LoVo (cell line): ENCODE measurements at places on chromosomes 1 and 21.
A peak's percentile ranks its signal among the peaks of the same experiment; 100 is the strongest.

DNA sequence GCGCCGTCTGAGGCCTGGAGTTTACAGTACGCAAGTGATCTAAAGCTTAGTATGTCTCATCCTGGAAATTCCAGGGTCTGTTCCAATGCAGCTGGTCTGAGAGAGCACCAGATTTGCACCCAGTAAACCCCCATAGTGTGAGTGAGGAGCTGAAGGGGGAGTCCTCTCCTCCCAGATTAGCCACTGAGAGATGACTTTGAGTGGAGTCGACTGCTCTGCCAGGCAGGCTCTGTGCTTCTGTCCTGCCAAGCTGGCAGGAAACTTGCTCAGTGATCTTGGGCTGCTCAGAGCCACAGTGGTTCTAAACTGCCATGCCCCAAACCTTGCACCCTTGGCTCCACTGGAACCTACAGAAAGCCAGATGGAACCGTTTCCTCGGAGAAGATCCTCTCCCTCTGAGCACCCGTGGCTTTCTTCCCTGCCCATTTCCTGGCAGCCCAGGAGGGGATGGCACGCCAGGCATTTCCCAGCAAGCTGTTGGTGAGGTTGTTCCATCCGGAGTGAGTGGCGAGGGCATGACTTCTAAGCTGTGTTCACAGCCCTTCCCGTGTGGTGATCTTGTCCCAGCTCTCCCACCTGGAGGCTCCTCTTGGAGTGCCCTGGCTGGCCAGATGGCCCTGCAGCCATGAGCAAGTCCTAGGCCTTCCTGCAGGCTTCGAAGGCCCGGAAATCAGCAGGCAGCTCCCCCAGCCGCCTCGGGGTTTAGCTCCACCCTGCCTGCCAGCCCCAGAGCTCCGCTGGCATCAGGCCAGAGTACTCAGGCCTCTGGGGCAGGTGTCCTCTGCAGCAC is 125.9 kb upstream of the VAMP3 start:
- no peak for DNase-seq

GRCh38 chr21:41786509-41786987 is 19.7 kb upstream of the RIPK4 start:
- DNase-seq = peak; percentile 79

- no peak for DNase-seq
These were observed 68.0 kb upstream of the AKT3 start for GRCh38 chr1:243917863-243918565.

DNA sequence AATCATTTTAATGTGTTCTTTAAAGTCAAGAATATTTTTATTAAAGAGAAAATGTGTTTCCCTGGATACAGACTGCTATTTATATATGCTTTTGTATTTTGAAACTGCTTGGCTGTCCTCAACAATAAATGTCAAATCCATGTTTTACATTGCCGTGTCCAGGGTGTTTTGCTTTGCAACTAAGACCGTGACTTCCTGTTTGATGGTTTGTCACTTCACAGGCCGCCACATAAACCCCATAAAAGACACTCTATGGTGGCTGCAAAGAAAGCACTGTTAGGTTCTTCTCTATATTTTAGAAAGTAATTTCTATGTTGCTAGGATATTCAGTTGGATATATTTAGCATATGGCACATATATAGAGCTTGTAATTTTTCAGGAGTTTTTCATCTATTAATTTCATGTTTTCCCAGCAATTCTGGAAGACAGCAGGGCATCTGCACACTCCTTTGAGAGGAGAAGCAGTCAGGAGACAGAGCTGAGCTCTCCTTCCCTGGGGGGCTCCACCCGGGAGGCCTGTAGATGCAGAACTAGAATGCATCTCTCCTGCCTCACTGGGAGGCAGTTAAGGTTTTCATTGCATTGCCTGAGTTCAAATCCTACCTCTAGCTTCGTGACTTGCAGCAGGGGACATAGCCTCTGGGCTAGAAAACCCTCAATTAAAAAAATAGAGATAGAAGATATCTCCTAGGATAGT is 33.1 kb downstream of the PRDM2 start:
- DNase-seq = no peak

DNA sequence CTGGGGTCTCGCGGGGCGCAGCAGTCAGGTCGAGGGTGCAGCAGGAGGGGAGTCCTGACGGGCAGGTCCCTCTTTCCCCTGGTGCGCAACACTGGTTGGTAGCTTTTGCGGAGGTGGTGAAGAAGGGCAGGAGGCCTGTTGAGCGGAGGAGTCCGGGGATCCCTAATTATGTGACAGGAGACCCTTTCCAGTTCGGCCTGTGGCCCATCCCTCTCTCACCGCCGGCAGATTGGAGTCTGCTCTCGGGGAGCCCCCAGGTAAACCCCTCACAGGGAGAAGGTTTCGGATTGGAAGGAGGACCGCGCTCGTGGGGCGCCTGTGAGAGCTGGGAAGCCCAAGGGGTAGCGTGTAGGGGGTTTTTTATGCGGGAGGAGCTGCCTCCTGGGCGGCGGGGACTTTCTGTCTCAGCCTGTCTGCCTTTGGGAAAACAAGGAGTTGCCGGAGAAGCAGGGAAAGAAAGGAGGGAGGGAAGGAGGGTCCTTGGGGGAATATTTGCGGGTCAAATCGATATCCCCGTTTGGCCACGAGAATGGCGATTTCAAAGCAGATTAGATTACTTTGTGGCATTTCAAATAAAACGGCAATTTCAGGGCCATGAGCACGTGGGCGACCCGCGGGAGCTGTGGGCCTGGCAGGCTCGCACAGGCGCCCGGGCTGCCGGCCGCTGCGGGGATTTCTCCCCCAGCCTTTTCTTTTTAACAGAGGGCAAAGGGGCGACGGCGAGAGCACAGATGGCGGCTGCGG is 9.5 kb downstream of the SIM2 start:
- no peak for DNase-seq

GRCh38 chr21:45894450-45894825 is 87.1 kb upstream of the COL6A1 start:
- DNase-seq = no peak

GRCh38 chr1:228035844-228036243 is 29.0 kb downstream of the WNT3A start:
- DNase-seq = no peak

DNA sequence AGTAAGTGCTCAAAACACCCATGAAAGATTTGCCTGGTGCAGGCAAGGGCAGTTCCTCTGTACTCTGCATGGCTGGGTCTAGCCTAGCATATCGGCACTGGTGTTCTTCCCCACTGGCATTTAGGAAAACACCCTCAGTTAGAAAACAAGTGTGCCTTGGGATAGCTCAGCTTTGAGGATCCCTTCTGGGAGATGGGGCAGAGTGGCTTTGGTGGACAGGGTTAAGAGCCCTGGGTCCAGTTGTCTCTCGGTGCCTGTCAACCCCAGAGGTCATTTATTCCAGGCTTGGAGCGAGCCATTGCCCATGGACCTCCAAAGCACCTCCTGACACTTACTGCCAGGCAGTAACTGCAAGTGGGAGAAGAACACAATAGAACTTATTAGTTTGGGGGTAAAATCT is 80.8 kb upstream of the DIRAS3 start:
- no peak for DNase-seq

GRCh38 chr21:43864962-43865539 is at the start of gene AGPAT3:
AGPAT3 (plus strand) TSS chr21:43865223; CDS start chr21:43959682, 94,459 bp downstream.
- peak; percentile 8 for DNase-seq

- DNase-seq = no peak
These were observed 78.6 kb downstream of the IVNS1ABP start for GRCh38 chr1:185238447-185238846.

DNA sequence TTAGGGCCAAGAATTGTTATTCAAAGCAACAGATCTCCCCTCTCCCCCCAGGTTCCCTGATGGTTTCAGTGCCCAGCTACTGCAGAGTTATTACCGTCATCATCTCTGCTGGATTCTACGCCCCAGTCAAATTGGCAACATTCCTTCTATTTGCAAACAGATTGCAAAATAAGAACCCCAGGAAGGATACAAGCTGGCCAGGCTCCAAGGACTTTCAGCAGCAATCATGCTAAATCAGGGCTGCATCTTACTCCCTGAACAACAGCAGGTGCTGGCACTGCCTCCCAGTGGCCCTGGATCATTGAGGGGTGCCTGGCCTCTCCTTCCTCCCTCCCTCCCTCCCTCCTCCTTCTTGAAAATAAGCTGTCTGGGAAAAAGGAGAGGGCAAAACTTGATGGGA is 521.6 kb upstream of the BEND5 start:
- DNase-seq = no peak

DNA sequence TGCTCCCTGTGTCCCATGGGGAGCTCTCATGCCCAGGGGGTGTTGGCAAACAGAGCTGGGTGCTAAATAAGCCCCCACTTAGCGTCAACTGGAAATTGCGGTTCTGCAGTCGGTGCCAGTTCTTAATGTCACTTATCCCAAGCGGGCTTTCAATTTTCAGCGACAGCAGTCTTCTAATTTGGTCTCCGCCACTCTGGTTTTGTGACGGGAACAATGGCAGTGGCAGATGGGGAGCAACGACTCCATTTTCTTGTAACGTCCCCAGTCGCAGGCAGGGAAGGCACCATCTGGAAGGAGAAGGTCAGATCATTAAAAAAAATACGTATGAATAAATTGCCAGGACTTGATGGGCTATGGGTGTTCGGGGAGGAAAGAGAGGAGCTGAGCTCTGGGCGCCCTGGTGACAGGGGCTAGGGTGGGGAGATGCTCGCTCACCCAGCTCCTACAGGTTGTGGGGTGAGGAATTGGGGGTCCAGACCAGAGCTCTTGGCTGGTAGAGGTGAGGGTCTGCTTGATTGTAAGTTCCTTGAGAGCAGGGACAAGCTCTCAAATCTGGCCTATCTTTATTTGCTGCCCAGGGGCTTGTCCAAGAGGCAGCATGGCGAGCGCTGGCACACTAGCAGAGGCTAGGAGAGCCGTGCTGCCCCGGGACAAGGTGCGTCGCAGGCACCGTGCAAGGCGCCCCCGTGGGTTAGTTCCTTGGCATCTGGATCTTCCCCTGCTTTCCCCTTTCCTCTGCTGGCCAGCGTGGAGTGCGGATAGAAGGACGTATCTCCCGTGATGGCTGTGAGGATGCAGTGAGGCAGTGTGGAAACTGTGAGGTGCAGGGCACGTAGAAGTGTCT is 105.8 kb downstream of the ARHGEF10L start:
- DNase-seq = no peak
